ENCODE measurements at places on chromosomes 2 and 18. TPM values are rescaled to one million over a fixed set of nuclear protein-coding genes. Genes with fewer than 3 reads are reported as not detected.

Gene MAB21L4
- not detected for total RNA-seq

Gene CNTNAP5
- total RNA-seq: 0.09 TPM

Gene B3GNT7
- 0.09 TPM for total RNA-seq

Gene ERMN
- not detected for total RNA-seq

All from endothelial cell of coronary artery (primary cell).